ENCODE measurements at places on chromosomes 2 and 18. TPM values are rescaled to one million over a fixed set of nuclear protein-coding genes. Genes with fewer than 3 reads are reported as not detected.
A peak's percentile ranks its signal among the peaks of the same experiment; 100 is the strongest.

Gene CPO
- total RNA-seq, result not detected

Gene ESPNL
- total RNA-seq, result 0.35 TPM

Gene RMC1
- 42.5 TPM for total RNA-seq

DNA sequence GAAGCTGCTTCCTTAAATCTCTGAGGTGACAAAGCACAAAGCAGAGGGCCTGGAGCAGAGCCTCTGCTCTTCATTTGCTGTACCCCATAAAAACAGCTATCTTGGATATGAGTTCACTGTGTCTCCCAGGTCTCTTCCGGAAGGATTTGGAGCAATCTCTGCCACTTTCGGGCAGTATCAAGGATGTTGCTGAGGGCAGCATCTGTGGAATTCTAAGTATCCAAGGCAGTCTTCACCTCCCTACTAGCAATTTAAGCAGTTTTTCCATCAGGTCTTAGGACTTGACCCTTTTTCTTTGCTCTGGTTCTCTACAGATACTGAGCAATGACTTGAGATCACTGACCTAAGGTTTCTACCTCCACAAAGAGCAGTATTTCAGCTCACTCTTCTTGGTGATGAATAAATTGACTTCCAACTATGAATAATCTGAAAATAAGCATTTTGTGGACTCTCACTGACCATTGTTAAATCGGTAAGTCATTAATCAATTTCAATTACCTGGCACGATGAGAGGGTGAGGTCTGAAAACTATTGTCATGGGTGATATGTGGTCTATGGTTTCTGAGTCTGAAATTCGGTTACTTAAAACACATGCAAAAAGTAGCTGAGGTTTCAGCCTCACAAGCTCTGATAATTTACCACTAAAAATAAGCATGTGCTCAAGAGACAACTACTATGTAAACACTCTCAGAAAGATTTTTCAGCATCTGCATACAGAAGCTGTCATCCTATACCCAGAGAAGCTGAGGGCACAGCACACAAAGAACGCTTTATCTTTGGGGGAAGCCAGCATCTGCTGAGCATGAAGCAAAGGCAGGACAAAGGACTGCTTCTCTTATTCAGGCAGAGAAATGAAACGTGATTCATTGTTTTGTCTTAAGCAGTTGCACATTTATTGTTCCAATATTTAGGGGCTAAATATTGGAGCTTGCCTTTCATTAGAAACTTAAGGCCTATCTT is 32.1 kb upstream of the SPATS2L start:
- no peaks in the 10 kb centered on the region for H3K27me3 ChIP-seq
- H3K27ac ChIP-seq, result no peak overlapping the region
- H3K4me1 ChIP-seq, result no peaks in the 10 kb centered on the region
- no peak overlapping the region for H3K4me3 ChIP-seq

- no peak for DNase-seq
- H3K27ac ChIP-seq, result no peak overlapping the region
Measured at GRCh38 chr2:149597668-149598326, 10.2 kb upstream of the MMADHC start.

DNA sequence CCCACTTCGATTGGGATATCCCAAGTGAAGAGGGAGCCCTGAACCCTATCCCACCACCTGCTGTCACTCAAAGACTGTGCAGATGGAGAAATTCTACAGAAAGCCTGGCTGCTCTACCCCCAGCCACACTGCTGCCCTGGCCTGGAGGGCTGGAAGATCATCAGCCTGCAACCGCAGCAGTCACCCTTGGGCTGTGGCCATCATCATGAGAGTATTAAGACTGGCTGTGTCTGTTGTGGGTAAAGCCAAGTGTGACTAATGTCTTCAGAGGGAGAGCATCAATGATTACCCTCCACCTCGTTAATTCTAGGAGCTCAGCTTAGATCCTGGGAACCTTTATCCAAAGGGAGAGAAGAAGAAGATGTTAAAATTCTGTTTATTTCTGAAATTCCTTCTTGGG is 221.5 kb downstream of the TFCP2L1 start:
- H3K4me1 ChIP-seq, result no peaks in the 10 kb centered on the region
- DNase-seq, result no peak
- H3K27me3 ChIP-seq, result peaks cover 23% of the 10 kb centered on the region
- no peaks in the 10 kb centered on the region for H3K36me3 ChIP-seq
- no peak overlapping the region for H3K4me3 ChIP-seq

GRCh38 chr2:117983040-117983439 is 30.8 kb downstream of the CCDC93 start:
- H3K27ac ChIP-seq, result no peak overlapping the region
- DNase-seq, result no peak
- H3K27me3 ChIP-seq, result no peaks in the 10 kb centered on the region
- H3K4me1 ChIP-seq, result peaks cover 12% of the 10 kb centered on the region
- peaks cover 58% of the 10 kb centered on the region for H3K36me3 ChIP-seq
- H3K4me3 ChIP-seq, result no peak overlapping the region

GRCh38 chr18:6021306-6022073 is 126.2 kb upstream of the TMEM200C start:
- no peaks in the 10 kb centered on the region for H3K36me3 ChIP-seq
- DNase-seq, result no peak
- H3K27ac ChIP-seq, result no peak overlapping the region
- H3K4me3 ChIP-seq, result no peak overlapping the region

- no peak for DNase-seq
- H3K27me3 ChIP-seq, result no peaks in the 10 kb centered on the region
- no peaks in the 10 kb centered on the region for H3K4me1 ChIP-seq
- no peak overlapping the region for H3K27ac ChIP-seq
- H3K4me3 ChIP-seq, result no peak overlapping the region
- no peaks in the 10 kb centered on the region for H3K36me3 ChIP-seq
Measured at GRCh38 chr2:56589194-56589593, 405.4 kb downstream of the CCDC85A start.

DNA sequence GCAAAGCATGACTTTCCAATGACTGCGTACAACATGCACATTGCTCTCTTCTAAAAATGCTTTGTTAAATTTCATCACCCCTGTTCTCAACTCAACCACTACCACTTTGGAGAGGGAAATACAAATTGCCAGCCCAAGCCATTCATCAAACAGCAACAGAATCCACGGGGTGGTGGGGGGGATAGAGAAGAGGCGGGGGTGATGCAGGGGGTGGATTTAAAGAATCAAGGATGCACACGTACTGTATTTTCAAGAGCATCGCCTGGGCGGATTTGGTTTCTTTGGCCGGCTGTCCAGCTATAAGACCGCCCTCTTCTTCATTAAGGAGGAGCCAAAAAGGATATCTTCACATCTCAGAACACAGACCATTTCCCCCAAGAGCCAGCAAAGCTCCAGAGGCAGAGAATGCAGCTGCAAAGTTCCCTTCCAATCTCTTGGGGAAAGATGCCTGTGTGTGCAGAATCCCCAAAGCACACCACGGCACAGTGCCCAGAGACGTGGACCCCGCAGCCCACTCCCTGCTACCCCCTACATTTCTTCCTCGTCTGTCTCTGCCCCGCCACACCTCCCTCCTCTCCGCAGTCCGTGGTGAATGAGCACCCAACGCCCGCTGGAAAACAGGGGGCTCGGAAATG is 977 bp downstream of the SLC8A1 start:
- H3K27ac ChIP-seq, result peak overlapping the region; percentile 65
- no peaks in the 10 kb centered on the region for H3K36me3 ChIP-seq
- peak overlapping the region; percentile 63 for H3K4me3 ChIP-seq
- H3K27me3 ChIP-seq, result no peaks in the 10 kb centered on the region

GRCh38 chr2:236080412-236080811 is 87.8 kb downstream of the GBX2 start:
- H3K27me3 ChIP-seq, result no peaks in the 10 kb centered on the region
- no peaks in the 10 kb centered on the region for H3K4me1 ChIP-seq
- H3K4me3 ChIP-seq, result no peak overlapping the region
- H3K36me3 ChIP-seq, result no peaks in the 10 kb centered on the region
- no peak overlapping the region for H3K27ac ChIP-seq

GRCh38 chr2:101698844-101699754 is 1.6 kb downstream of the MAP4K4 start:
- no peaks in the 10 kb centered on the region for H3K36me3 ChIP-seq
- peaks cover 25% of the 10 kb centered on the region for H3K4me1 ChIP-seq
- no peaks in the 10 kb centered on the region for H3K27me3 ChIP-seq
- peak overlapping the region; percentile 65 for H3K27ac ChIP-seq
- H3K4me3 ChIP-seq, result peak overlapping the region; percentile 69
- no peak for DNase-seq

GRCh38 chr2:207183506-207183905 is 17.8 kb upstream of the KLF7 start:
- H3K4me3 ChIP-seq, result no peak overlapping the region
- H3K36me3 ChIP-seq, result no peaks in the 10 kb centered on the region
- H3K27ac ChIP-seq, result no peak overlapping the region
- no peaks in the 10 kb centered on the region for H3K4me1 ChIP-seq
- DNase-seq, result no peak

GRCh38 chr2:101362316-101362715 is 25.0 kb downstream of the CREG2 start:
- no peak overlapping the region for H3K4me3 ChIP-seq
- no peak for DNase-seq
- H3K4me1 ChIP-seq, result no peaks in the 10 kb centered on the region
- H3K36me3 ChIP-seq, result no peaks in the 10 kb centered on the region

DNA sequence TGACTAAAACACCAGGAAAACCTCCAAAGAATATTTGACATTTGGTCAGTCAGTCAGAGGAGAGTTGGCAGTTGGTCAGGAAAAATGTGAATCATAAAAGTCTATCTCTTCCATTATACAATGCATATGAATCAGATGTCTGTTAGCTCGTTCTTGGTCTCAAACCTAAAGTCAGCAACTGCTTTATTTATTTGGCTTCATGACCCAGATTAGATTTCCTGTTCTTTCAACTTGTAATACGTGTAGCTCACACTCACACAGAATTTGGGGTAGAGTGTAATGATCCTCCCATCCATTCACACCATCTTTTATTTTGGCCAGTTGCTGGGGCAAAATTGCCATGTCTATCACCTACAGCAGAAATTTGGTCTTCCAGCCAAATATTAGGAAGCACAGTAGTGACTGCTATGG is 81.9 kb upstream of the COL5A2 start:
- no peak overlapping the region for H3K4me3 ChIP-seq
- H3K36me3 ChIP-seq, result no peaks in the 10 kb centered on the region
- no peaks in the 10 kb centered on the region for H3K27me3 ChIP-seq
- no peak for DNase-seq
- no peak overlapping the region for H3K27ac ChIP-seq
- no peaks in the 10 kb centered on the region for H3K4me1 ChIP-seq

DNA sequence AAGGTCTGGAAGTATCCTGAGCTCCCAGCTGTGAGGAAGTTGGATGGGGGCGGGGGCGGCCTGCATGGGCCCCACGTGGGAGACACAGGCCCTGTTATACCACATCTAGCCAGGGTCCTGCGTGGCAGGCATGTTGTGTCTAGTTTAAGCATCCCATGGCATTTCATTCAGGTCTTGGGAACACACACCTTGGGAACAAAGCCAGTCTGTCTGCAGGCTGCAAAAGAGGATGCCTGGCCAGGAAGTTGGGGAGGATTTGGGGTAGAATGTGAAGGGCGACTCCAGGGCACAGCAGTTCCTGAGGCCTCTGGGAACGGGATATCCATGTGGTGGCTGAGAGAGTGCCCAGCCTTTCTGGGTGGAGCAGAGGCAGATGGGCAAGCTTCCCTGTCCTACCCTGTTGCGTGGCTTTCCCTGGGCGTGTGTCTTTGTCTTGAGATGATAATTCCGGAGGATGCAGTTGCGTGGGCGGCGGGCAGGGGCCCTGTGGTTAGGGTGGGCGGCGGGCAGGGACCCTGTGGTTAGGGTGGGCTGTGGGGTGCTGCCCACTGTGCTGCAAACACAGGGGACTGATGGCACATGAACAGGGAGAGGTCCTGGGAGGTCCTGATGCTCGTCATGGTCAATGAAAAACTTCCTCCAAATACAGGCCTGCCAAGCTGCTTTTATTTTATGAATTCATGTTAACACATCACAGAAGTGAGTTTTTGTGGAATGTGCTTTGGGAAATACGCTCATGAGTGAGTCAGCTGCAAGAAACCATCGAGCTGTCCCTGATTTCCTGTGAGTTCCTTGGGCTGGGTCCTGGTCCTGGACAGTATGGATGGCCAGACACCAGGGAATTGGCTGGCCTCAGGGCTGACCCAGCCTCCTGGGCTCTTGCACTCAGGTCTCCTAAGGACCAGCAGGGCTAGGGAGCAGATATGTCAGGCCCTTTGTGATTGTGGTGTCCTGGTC is 90.0 kb upstream of the HS6ST1 start:
- no peaks in the 10 kb centered on the region for H3K36me3 ChIP-seq
- no peak overlapping the region for H3K27ac ChIP-seq
- DNase-seq, result peak; percentile 57
- H3K4me3 ChIP-seq, result no peak overlapping the region

DNA sequence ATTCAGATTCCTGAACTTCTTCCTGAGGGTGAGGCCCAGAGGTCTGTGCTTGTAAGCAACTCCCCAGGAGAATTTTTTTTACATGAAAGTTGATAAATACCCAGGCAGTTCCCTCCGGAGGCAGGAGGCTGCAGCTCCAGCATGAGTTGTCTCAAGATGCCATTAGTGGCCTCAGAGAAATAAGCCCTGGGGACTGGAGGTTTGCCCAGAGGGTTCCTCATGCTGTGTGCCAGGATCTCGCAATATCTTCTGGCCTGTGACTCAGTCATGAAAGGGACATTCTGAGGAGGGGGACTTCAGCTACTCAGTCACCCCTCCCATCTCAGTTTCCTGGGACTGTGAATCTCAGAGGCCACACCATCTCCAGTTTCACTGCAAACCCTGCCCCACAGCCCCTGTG is 49.9 kb downstream of the LYPD1 start:
- H3K36me3 ChIP-seq, result no peaks in the 10 kb centered on the region
- no peak overlapping the region for H3K27ac ChIP-seq
- no peak for DNase-seq

DNA sequence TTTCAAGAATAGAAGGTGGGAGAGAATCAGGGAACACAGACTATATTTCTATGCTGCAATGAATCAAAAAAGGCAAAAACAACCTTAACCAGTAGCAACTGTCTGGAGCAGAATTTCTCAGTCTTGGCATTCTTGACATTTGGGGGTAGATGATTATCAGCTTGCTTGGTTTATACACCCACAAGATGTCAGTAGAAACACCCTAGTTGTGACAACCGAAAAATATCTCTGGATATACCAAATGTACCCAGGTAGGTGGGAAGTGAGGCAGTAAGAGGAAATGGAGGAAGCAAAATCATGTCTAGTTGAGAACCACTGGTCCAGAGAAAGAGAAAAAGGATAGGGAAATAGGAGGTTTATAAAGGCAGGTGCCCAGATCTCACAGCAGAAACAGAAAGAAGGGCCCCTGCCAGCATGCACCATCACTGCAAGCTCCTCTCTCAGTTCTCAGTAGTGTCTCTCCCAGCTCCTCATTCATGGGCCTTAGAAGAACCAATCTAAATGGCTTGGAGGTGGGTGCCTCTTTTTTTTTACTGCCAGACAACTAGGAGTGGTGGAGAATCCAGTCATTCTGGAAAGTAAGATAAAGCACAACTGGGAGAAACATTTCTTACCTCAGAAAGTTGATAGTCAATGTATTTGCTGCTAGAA is 50.4 kb downstream of the MBD2 start:
- H3K4me3 ChIP-seq, result no peak overlapping the region
- DNase-seq, result no peak
- no peaks in the 10 kb centered on the region for H3K27me3 ChIP-seq
